ENCODE measurements at places on chromosomes 6 and 20. TPM values are rescaled to one million over a fixed set of nuclear protein-coding genes. Genes with fewer than 3 reads are reported as not detected.

DNA sequence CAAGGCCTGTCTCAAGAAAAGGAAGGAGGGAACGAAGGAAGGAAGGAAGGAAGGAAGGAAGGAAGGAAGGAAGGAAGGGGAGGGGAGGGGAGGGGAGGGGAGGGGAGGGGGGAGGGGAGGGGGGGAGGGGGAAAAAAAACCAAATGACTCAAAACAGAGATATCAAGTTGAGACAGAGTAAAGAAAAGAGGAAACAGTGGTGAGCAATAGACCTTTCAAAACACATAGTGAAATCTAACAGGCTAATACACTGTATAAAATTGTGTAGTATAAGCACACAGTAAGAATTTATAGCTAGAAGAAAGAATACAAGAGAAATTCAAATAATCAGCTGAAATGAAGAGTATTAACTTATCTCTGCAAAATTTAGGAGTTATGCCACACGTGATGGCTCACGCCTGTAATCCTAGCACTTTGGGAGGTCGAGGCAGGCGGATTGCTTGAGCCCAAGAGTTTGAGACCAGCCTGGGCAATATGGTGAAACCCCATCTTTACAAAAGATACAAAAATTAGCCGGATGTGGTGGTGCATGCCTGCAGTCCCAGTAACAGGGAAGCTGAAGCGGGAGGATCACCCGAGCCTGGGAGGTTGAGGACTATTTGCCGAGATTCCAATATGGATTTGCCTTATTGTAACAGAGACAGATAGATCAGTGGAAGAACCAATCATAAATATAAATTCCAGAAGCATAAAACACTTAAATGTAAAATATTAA is 123.2 kb downstream of the PRND start:
- DNase-seq, result no peak

DNA sequence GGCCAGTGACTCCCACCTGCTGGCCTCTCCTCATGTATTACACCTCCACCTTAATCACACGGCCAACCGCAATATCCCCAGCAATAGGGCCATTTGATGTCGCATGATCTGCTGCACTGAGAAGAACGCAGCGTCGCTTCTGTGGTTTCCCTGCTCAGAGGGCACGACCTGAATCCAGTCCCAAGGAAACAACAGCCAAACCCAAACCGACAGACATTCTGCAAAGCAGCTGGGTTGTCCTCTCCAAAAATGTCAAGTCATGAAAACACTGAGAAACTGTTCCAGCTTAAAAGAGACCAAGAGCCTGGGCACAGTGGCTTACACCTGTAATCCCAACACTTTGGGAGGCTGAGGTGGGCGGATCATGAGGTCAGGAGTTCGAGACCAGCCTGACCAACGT is 7.5 kb upstream of the BPI start:
- DNase-seq, result no peak

- DNase-seq, result no peak
Measured at GRCh38 chr6:47672816-47673215, 25.6 kb upstream of the ADGRF4 start.

DNA sequence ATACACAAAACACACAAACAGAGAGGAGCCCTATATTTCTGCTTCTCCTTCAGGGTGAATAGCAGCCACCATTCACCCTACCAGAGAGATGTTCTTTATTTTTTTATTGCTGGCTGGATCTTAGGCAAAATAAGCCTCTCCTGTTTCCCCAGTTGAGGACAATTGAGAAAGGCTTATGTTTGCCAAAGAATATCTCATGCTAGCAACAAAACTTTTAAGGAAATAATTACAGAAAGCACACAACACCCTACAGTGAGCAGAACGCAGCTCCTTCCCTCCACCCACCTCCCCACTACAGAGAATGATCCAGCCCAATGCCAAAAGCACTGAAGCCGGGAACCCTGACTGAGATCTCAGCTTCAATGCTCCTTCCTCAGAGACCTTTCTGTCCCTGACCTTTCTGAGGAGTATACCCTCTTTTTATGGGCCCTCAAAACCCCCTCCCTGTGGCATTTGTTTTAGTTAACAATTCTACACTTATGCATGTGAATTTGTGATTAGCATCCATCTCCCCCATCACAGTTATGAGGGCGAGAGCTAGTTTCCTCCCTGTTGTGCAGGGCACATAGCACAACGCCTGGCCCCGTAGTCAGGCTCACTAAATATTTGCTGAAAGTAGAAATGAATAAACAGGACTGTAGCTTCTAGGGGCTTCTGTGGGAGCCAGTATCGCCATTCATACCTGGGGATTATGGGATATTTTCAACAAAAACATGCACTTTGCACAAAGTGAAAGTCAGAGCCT is 491.6 kb upstream of the CDH4 start:
- DNase-seq, result no peak

GRCh38 chr6:39210450-39210849 is 18.8 kb downstream of the KCNK5 start:
- no peak for DNase-seq

DNA sequence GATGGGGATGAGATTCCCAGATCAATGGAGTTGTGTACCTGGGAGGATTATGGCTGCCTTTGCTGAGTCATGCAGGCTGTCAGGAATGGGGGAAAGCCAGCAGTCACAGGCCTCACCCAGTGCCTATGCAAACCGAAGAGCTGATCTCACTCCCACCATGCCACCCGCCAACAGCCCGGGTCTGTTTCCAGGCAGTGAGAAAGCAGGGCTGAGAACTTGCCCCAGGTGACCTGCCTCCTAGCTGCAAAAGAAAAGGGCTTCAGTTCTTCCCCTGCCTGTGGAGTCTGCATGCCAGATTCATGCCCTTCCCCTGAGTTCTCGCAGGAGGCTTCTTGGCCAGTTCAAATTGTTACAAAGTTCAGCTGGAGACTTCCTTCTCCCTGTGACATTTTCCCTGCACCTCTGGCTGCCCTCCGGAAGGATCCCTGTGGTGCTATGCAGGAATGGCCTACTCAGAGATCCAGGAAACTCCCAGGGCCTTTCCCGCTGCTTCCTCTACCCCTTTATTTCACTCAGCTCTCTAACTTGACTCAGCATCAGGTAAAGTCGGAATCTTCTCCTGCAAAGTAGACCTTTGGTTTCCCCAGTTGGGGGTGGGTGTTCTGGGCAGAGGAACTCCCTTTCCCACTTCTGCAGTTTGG is 71.5 kb upstream of the B3GAT2 start:
- peak; percentile 53 for DNase-seq

Gene ATXN1
- total RNA-seq, result 9.1 TPM

- DNase-seq, result peak; percentile 89
Measured at GRCh38 chr20:17281478-17281877, 54.6 kb downstream of the PCSK2 start.

GRCh38 chr6:168147205-168147738 is 68.3 kb upstream of the FRMD1 start:
- DNase-seq, result no peak
